PC-3 (cell line): ENCODE measurements at places on chromosomes 7 and 10.

DNA sequence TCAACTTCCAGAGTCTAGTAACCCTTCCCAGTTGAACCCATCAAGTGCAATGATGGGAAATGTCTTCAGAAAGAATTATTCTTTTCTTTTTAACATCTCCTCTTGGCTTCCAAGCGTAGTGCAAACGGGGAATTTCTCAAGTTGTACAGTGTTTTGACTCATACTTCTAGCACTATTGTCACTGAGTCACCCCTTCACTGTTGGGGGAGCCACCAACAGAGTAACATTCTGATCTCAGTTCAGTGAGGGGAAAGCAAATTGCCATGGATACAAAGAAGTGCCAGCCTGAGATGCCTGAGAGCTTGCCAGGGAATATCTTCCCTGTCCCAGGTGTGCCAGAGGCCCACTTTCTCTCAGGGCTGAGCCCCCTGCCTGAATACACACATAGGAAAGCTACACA is 31.0 kb downstream of the CYP3A5 start:
- DNase-seq: no peak

- DNase-seq: no peak
These were observed 182.7 kb downstream of the CUX1 start for GRCh38 chr7:102000123-102000522.

GRCh38 chr10:16656895-16657294 is 135.2 kb upstream of the C1QL3 start:
- no peak for DNase-seq

GRCh38 chr7:12805957-12806356 is 118.5 kb downstream of the ARL4A start:
- DNase-seq: no peak

GRCh38 chr7:148773334-148773733 is 74.6 kb downstream of the CUL1 start:
- DNase-seq: no peak
